ENCODE measurements at places on chromosomes 1 and 21. TPM values are rescaled to one million over a fixed set of nuclear protein-coding genes. Genes with fewer than 3 reads are reported as not detected.

AMY1A gene
- total RNA-seq = not detected

PCP4 gene
- 2.1 TPM for total RNA-seq

C4BPA gene
- 0.39 TPM for total RNA-seq

DNA sequence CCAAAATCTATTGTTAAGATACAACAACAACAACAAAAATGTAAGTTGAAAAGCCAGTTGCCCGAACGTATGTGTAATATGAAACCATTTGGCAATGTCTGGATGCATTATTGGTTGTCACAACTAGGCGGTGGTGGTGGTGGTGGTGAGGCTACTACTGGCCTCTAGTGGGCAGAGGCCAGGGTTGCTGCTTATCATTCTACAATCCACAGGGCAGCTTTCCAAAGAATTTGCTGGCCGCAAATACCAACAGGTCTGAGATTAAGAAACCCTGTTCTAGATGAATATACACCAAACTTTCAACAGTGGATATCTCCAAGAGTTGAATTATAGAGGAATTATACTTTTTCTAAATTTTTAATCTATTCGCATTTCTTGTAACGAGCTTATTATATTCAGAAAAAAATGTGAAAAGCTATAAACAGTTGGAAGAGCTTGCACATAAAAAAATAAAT lies 26.8 kb upstream of the ZNF697 start:
- H3K27me3 ChIP-seq = no peaks in the 10 kb centered on the region
- no peaks in the 10 kb centered on the region for H3K36me3 ChIP-seq
- H3K4me1 ChIP-seq = peaks cover 53% of the 10 kb centered on the region
- DNase-seq = no peak

DNA sequence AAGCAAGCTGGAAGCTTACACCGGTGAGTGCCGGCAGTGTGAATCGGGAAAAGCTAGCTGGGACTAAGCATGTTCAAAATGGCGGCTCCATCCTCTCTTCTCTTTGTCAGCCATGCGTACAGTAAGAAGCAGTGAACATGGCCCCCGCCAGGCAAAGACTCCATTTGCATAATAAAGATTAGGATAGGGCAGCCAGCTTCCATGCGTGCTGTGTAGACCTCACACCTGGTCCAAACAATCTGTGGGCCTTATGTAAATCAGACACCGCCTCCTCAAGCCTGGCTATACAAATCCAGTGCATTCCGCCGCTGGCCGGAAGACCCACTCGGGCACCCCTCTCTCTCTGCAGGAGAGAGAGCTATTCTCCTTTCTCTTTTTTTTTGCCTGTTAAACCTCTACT lies 150.3 kb downstream of the TIAM1 start:
- H3K27me3 ChIP-seq = no peaks in the 10 kb centered on the region
- H3K27ac ChIP-seq = peak overlapping the region; percentile 77
- peaks cover 22% of the 10 kb centered on the region for H3K4me1 ChIP-seq
- H3K4me3 ChIP-seq = no peak overlapping the region

GRCh38 chr1:85582687-85583591 lies 2.4 kb downstream of the CCN1 start:
- peak overlapping the region; percentile 100 for H3K27ac ChIP-seq
- peaks cover 27% of the 10 kb centered on the region for H3K36me3 ChIP-seq
- H3K27me3 ChIP-seq = peaks cover 20% of the 10 kb centered on the region
- DNase-seq = no peak
- H3K4me3 ChIP-seq = peak overlapping the region; percentile 96
- H3K4me1 ChIP-seq = peaks cover 72% of the 10 kb centered on the region

GRCh38 chr1:186461014-186461413 lies at the start of gene PDC:
TSS of gene PDC (minus strand) at chr1:186461114. CDS start at chr1:186449459, 11,655 bp downstream.
- DNase-seq = no peak
- H3K27ac ChIP-seq = no peak within 1 kb of the TSS
- H3K4me3 ChIP-seq = no peak within 1 kb of the TSS
- H3K27me3 ChIP-seq = no peaks in the 10 kb centered on the region
- H3K4me1 ChIP-seq = peaks cover 10% of the 10 kb centered on the region

DNA sequence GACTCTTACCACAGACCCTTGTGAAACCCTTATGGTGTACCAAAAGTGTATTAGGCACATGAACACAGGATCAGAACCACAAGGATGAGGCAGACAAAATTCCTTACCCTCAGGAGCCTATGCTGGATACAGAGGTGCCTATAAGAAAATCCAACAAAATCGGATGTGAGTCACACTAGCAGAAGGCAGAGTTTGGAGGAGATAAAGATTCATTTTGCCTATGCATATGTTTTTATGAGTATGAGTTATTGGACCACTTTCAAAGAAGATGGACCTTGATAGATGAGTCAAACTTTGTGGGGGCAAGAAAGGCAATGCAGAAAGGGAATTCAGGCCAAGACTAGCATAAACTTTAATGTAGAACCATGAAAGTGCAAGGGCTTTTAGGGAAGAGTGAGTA lies 17.0 kb downstream of the CAMK1G start:
- no peaks in the 10 kb centered on the region for H3K4me1 ChIP-seq
- DNase-seq = no peak

DNA sequence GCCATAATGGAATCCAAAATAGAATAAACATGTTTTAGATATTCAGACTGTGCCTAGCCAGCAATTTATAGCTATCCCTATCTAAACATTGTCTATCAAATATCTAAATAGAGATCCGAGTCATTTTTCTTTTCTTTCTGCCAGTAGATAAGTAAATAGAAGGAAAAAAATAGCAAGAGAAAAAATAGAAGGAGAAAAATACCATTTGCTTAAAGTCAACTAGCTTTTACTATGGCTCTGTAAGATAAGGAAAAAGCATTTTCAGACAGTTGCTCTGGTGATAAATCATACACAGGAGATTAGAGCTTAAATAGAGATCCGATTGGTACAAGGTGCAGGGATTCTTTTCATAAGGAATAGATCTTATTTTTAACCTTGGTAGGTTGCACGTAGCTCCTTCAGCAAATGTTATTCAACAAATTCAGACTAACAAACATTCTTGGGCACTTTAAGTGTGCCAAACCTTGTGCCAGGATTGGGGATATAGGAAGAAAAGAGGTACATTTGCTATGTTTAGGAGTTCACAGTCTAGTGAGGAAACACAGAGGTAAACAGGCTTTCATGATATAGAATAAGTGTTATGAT lies 70.1 kb upstream of the CCDC190 start:
- peaks cover 3% of the 10 kb centered on the region for H3K27me3 ChIP-seq
- no peaks in the 10 kb centered on the region for H3K4me1 ChIP-seq
- H3K4me3 ChIP-seq = no peak overlapping the region
- H3K27ac ChIP-seq = no peak overlapping the region

- no peak overlapping the region for H3K27ac ChIP-seq
- DNase-seq = no peak
- peaks cover 38% of the 10 kb centered on the region for H3K27me3 ChIP-seq
- no peak overlapping the region for H3K4me3 ChIP-seq
- peaks cover 20% of the 10 kb centered on the region for H3K36me3 ChIP-seq
Observed at GRCh38 chr1:7698641-7699040, 72.5 kb upstream of the VAMP3 start.

GRCh38 chr1:223208164-223209076 lies 65.4 kb upstream of the TLR5 start:
- H3K36me3 ChIP-seq = no peaks in the 10 kb centered on the region
- no peak overlapping the region for H3K4me3 ChIP-seq
- H3K27me3 ChIP-seq = no peaks in the 10 kb centered on the region
- H3K27ac ChIP-seq = no peak overlapping the region

GRCh38 chr1:11802616-11802972 lies 3.2 kb downstream of the MTHFR start:
- H3K27me3 ChIP-seq = no peaks in the 10 kb centered on the region
- peaks cover 17% of the 10 kb centered on the region for H3K36me3 ChIP-seq
- H3K27ac ChIP-seq = peak overlapping the region; percentile 56
- no peak for DNase-seq
- H3K4me1 ChIP-seq = peaks cover 45% of the 10 kb centered on the region

- no peak overlapping the region for H3K27ac ChIP-seq
- no peaks in the 10 kb centered on the region for H3K36me3 ChIP-seq
- peaks cover 25% of the 10 kb centered on the region for H3K4me1 ChIP-seq
- no peak for DNase-seq
- no peak overlapping the region for H3K4me3 ChIP-seq
- peaks cover 12% of the 10 kb centered on the region for H3K27me3 ChIP-seq
Observed at GRCh38 chr1:160062230-160062532, 7.8 kb downstream of the KCNJ10 start.

DNA sequence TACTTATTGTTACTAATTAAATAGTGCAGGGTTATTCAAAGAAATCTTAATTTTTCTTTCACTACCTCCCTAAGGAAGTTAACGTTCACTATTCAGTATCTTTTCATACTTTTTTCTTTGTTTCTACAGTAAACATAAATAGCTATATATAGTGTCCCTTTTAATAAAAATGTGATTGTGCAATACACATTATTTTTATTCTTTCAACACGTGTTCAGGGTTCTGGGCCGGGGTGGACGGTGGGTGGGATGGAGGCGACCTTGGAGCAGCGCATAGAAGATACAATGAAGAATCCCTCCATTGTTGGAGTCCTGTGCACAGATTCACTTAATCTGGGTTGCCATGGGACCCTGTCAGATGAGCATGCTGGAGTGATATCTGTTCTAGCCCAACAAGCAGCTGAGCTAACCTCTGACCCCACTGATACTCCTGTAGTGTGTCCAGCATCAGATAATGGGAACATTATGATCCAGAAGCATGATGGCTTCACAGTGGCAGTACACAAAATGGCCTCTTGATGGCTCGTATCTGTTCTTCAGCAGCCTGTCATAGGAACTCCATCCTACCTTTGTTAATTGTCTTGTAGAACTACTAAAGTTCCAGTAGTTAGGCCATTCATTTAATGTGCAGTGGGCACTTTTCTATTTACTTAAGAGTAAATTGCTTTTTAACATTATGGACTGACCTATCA lies 155.9 kb upstream of the L1TD1 start:
- no peak for DNase-seq
- no peaks in the 10 kb centered on the region for H3K36me3 ChIP-seq
- no peak overlapping the region for H3K4me3 ChIP-seq
- no peaks in the 10 kb centered on the region for H3K27me3 ChIP-seq

Measured in WTC11 (cell line).